Activated CD4-positive, alpha-beta memory T cell treated with anti-CD3 and anti-CD28 coated beads for 36 hours (primary cell): ENCODE measurements at places on chromosomes 12 and 14. TPM values are rescaled to one million over a fixed set of nuclear protein-coding genes. Genes with fewer than 3 reads are reported as not detected.
A peak's percentile ranks its signal among the peaks of the same experiment; 100 is the strongest.

Gene SMIM10L1
- 6.5 TPM for total RNA-seq

GRCh38 chr14:54902143-54902520 lies 494 bp downstream of the GCH1 start:
- DNase-seq, result peak; percentile 89

Gene KRT72
- not detected for total RNA-seq

- DNase-seq, result no peak
Observed at GRCh38 chr14:33811721-33812120, 139.2 kb downstream of the EGLN3 start.
